RCC 7860 (cell line): ENCODE measurements at places on chromosomes 6 and 20.

- no peak for DNase-seq
Observed at GRCh38 chr20:19254956-19255355, 42.5 kb downstream of the SLC24A3 start.

GRCh38 chr6:64330694-64331307 lies 695.2 kb downstream of the PHF3 start:
- DNase-seq, result peak; percentile 22

DNA sequence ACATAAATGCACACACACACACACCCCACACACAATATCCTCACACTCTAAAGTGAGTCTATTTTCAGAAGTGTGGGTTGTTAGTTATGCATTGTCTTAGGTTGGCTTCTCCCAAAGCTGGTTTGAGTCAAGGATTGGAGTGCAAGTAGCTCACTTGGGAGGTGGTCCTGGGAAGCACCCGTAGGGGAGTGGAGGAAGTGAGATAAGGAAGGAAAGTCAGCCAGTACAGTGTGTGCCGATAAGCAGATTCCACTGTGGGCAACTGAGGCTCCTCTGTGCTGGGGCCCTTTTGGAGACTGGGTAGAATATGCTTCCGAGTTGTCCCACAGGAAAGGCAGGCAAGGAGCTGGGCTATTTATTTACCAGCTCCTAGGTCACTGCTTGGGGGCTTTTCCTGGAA lies 67.2 kb downstream of the PLCB4 start:
- DNase-seq, result no peak

DNA sequence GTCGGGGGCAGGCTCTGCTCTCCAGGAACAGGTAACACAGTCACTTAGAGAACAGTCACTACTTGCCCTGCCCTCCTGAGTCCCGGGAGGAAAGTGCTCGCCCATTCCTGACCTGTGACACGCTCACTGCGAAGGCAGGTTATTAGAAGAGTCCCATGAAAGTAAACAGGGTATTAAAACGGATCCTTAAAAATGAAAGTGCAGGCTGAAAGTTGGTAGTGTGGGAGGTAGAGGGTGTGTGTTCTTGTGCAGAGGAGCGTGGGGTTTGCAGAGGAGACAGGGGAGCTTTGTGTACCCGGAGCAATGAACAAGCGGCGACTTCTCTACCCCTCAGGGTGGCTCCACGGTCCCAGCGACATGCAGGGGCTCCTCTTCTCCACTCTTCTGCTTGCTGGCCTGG lies at the start of gene CCN6:
TSS of gene CCN6 (plus strand) at position 104 of the 400 bp plus-strand sequence. CDS start at position 358, 254 bp downstream.
- no peak for DNase-seq

DNA sequence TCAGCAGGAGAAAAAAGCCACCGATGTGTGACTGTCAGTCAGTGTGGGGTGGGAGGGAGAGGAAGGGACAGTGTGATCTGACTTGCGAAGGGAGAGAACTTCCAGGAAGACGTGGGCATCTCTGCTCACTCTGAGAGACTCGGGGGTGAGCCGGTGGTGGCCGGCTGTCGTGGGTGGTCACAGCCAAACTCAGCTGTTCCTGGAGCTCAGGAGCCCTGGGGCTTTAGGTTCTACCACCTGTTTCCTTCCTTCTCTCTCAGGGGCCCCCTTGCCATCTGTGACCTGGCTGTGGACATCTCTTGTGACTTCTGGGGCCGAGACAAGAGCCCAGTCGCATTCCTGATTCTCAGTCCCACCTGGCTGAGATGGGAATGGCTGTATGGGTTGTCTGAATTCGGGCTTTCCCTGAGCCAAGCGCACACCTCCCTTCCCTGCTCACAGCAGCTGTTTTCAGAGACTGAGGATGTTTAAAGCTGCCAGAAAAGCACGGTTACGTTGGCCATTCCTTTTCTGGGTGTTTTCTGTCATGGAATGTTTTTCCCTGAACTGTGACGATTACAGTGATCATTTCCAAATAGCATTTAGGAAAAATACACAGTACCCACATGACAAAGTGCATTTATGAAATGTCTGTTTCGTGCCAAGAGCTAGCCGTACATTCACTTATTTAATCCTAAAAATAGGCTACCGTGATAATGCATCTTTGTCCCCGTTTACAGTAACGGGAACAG lies 36.5 kb downstream of the SYNJ2 start:
- DNase-seq, result no peak

- peak; percentile 64 for DNase-seq
Observed at GRCh38 chr6:149847939-149848267, 16.3 kb downstream of the LRP11 start.

- no peak for DNase-seq
Observed at GRCh38 chr20:11375966-11376365, 541.7 kb upstream of the BTBD3 start.

GRCh38 chr20:63745424-63745805 lies 5.8 kb downstream of the SLC2A4RG start:
- no peak for DNase-seq

GRCh38 chr6:110856296-110856695 lies 18.3 kb upstream of the AMD1 start:
- DNase-seq, result no peak

- no peak for DNase-seq
Observed at GRCh38 chr6:120894077-120894476, 440.2 kb downstream of the TBC1D32 start.

DNA sequence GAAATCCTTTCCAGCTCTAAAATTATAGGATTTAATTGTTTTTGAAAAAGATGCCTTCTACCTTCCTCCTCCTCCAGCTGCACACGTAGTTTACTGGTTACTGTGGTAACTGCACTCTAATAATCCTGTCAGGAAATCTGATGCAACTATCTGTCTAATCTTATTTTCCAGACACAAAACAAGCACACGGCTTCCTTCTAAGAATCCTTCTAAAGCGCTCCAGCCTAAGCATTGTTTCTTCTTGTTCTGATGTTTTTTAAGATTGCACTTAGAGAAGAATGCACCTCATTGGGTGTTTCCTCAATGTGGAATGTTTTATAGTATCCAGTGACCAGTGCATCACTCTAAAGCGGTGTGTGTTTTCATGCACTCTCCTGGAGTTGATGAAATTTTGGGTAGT lies 63.6 kb downstream of the CARMIL1 start:
- no peak for DNase-seq

DNA sequence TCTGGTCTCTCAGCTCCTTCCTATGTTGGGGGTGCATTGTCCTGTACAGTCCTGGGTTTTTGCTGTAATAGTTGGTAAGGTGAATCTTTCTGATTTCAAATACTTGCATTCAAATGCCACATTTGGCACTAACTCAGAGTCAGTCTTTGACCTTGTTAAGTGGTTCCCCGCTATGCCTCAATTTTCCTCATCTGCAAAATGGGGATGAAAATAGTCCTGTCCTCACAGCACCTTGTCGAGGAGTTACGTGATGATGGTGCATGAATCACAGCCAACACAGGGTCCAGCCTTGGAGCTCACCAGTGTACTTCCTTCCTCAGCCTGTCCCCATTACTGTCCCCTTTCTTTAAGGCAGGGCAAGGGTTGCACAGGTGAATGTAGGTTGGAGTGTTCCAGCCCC lies 1.1 kb downstream of the WFDC5 start:
- no peak for DNase-seq
